Activated naive CD4-positive, alpha-beta T cell treated with anti-CD3 and anti-CD28 coated beads, Interleukin-2, amount 50 U/mL, for 16 hours (primary cell): ENCODE measurements at places on chromosomes 7 and 10.

- DNase-seq, result no peak
Observed at GRCh38 chr10:130551676-130552075, 415.5 kb downstream of the GLRX3 start.

DNA sequence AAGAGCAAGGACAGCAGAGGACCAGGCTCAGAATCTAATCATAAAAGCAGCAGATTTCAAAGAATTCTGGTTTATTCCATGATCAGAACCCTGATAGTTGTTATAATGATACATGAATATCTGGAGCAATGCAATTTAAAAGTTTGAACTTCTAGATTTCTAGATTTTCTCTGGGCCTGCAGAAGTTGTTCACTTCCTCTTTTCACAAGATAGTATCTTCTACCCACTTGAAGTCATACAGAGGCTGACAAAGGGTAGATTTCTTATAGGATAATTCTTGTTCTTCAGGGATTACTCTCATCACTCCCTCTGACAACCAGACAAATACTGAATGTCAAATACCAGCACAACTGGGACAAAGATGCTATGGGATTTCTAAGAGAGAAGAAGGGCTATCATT, 320.0 kb upstream of the ETV1 start:
- no peak for DNase-seq

DNA sequence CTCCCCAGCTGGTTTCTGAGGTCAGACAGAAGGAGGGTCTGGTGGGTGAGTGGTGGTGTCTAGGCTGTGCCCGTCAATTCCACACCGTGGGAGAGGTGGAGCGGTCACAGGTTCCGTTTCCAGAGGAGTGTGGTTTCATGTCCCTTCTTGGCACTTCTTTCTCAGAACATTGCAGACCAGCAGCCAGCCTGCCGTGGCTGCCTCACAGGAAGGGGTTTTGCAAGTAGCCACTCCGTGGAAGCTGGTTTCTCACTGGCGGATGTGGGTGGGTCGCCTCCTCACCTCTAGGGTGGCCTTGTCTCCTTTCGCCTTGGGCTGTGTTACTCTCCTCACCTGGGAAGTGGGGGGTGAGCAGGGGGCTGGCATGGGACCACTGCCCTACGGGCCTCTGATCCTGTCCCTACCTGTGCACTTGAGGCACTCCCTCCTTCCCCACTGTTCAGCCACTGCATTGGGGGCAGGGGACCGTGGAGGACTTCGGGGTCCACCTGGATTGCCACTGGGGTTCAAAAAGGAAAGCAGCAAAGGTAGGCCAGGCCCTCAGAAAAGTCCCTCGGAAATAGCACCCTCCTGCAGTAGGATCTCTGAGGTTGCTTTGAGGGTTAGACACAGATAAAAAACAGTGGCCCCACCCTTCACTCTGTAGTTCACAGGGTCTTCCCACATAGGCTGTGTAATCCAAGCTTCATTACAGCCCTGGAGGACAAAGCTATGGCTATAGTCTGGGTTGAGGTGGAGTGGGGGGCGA, 33.9 kb downstream of the TSPAN14 start:
- DNase-seq, result no peak

DNA sequence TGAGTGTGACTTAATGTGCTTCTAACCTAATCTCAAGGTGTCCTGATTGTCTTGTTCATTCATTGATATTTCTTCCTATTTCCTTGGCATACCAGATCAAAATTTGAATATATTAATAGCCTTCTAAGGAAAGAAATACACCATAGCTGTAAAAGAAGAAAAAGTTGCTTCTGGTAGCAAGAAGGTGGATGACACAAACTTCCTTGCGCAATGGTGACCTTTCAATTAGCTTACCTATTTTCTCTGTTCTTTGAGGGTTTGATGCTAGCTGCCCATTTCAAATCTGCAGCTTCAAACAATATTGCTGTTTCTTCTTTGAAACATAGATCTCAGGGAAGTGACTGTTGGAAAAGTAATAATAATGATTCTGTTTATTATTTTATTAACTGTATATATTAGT, 108.8 kb downstream of the ADAM22 start:
- no peak for DNase-seq

DNA sequence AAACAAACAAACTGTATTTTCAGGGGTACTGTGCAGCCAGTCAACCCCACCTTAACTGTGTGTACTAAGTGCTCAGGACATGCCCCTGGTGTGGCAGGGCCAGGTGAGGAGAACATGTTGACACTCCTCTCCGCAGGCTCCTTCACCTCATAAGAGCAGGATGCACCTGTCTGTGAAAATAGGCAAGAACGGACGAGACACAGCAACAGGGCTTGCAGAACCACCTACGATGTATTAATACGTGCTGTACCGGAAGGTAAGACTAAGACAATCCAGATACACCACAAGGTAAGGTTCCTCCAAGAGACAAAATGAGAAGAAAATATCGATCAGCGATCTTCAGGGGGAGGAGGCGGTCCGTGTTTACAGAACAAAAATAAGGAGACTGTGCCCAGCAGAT, 65.8 kb upstream of the CAMK2B start:
- DNase-seq, result no peak
